ENCODE measurements at places on chromosomes 6 and 20.

GRCh38 chr6:97842521-97842920 is 559.5 kb upstream of the MMS22L start:
- DNase-seq = no peak

GRCh38 chr6:117494694-117495318 is 12.3 kb downstream of the DCBLD1 start:
- DNase-seq = no peak

DNA sequence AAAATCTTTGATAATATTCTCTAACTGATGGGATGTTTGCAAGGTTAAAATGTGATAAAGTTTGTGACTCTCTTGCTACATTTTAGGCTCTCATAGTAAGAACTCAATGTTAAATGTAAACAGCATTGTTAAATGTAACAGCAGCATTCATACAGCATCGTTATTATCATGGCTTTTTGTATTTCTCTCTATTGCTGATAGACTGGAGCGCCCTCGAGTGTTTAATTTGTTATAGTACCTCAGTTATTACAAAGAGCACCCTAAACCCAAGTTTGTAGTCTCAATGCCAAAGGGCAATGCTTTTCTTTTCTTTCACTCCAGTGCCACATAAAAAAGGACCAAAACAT is 14.9 kb upstream of the TTPAL start:
- DNase-seq = no peak

GRCh38 chr6:39980839-39981580 is 46.7 kb upstream of the MOCS1 start:
- DNase-seq = no peak

- no peak for DNase-seq
Measured at GRCh38 chr6:99093456-99094190, 145.9 kb upstream of the FBXL4 start.

- DNase-seq = no peak
Measured at GRCh38 chr6:62441182-62441581, 155.2 kb upstream of the KHDRBS2 start.

DNA sequence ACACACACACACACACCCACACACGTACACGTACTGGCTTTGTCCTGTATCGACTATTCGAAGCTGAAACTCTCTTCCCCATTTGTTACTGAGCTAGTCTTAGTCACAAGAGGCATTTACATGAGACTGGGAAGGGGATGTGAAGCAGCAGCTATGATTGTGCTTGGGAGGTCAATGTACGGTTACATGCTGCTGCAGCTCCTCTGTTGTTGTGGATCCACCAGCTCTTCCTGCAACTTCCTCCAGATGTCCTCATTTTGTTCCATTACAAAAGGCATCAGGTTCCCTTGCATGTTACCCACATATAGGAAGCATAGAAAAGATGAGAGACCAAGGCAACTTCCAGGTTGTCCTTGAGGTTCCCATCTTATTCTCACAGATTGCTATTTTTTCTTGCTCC is 612.4 kb upstream of the IMPG1 start:
- no peak for DNase-seq

GRCh38 chr6:130159956-130160355 is 62.8 kb downstream of the SAMD3 start:
- no peak for DNase-seq

- DNase-seq = no peak
Measured at GRCh38 chr6:17949168-17949567, 38.3 kb downstream of the KIF13A start.
